NCI-H774 (cell line): ENCODE measurements at places on chromosomes 5 and 9.

GRCh38 chr5:91095786-91096385, 287.2 kb downstream of the ARRDC3 start:
- no peak for DNase-seq

DNA sequence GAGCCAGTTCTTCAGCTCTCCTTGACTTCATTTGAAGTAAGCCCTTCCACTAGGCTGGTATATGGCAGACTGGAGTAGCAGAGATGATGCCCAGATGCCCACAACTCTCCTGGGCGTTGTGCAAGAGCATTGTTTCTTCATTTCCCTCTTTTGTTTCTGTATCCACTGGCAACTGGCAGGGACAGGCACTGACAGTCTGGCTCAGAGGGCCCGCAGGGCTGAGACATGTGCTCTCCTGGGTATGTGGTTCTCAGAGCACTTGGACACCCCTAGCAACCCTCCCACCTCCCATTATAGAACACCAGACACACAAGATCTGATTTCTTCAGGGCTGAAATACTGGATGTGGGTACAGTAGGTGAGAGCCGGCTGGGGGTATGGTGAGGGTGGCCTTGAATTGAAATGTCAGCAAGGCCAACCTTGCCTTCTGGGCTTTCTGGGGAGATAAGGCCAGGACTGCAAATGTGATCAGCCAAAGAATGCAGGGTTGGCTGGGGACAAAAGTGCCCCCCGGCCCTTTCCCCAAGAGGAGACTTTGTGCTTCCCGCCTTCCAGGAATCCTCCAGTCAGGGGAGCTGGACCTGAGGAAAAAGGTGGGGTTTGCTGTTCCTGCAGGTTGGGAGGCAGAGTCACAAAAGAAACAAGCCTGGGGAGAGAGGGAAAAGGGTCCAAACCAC, 28.6 kb upstream of the CTNNA1 start:
- no peak for DNase-seq

GRCh38 chr9:2291980-2292704, 277.0 kb downstream of the SMARCA2 start:
- peak; percentile 95 for DNase-seq

DNA sequence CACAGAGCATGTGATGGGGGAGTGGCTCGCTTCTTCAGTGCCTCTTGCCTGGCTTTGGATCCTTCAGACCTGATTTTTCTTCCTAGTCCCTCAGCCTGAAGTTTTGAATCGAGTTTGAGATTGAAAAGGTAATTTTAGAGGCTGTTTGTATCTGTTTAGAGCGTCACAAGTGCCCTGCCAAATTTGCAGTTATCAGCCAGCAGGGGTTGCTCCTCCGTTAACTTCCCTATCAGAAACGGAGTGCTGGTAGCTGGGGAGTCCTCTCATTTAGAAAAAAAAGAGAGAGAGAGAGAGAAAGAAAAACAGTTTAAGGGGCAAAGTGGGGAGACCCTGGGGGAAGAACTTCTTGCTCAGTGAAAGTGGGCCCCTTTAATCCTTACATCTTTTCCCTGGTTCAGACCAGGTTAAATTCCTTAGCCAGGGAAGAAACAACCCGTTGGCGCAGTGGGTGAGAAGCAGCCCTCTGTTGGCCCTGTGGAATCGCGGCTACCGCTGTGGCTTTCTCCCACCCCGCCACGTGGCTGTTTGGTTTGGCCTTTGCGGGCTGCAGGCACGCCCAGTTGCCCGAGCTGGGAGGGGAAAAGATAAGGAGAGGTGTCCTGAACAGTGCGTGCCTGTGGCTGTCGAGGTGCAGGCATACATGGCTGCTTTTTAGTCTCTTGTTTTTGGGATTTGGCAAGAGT, 576.7 kb upstream of the ACO1 start:
- DNase-seq = no peak

DNA sequence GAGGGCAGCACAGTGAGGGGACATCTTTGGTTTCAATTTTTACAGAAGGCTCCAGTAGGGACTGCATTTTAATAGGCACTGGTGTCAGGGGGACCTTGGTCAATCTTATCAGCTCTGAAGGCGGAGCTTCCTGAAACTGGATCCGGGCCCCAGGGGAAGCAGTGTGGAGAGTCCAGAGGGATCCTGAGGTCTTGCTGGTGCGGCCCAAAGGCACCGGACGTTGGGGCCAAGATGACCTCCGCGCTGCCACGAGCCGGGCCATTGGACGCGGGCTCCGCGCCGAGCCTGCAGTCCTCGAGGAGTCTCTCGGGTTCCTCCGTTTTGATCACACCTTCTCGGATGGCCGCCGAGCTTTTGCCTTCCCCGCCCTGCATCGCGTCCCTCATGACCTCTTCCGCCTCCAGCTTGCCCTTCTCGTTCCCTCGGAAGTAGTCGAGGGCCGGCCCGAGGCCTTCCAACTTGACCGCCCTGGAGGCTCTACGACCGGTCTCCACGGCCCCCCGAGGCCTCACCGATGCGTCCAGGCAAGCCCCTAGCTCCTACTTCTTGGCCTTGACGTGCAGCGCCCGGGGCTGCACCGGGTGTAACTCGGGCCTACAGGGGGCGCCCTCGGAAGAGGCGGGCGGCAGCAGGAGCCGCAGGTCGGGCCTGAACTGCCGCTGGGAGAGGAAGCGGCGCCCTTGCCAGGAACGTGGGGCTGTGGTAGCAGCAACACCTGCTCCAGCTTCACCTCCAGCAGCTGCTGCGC, 18.8 kb downstream of the C5orf52 start:
- no peak for DNase-seq

DNA sequence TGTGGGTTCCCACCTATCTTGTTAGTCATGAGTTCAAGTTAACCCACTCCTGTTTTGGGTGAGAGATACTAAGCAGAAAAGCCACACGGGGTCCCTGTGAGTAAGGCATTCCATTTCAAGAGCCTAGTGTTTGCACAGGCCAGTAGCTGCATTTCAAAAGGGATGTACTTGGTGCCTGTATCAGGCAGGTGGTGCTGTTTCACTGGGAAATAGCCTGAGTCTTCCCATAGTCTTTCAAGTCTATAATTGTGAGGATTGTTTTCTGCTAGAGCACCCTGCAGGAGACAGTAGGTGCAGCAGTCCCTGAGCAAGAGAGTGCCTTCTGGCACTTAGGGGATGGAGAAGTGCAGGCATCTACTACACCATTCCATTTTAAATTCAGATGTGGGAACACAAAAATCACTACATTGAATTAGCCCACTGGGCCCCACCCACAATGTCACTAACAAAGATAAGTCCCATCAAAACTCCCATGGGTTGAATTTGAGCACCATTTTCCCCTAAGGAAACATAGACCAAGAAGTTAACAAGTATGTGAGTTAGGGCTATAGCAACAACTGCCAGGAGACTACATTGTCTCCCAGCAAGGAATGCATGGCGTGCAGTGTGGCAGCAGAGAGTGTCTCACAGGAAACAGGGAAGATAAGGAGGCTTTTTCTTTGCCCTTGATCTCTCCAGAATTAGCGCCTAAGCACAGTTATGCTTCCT, 263.2 kb downstream of the COX7C start:
- DNase-seq = peak; percentile 40

- no peak for DNase-seq
Observed at GRCh38 chr5:163540696-163541095, 35.3 kb downstream of the MAT2B start.

GRCh38 chr9:37424686-37425297, 2.3 kb downstream of the GRHPR start:
- no peak for DNase-seq

DNA sequence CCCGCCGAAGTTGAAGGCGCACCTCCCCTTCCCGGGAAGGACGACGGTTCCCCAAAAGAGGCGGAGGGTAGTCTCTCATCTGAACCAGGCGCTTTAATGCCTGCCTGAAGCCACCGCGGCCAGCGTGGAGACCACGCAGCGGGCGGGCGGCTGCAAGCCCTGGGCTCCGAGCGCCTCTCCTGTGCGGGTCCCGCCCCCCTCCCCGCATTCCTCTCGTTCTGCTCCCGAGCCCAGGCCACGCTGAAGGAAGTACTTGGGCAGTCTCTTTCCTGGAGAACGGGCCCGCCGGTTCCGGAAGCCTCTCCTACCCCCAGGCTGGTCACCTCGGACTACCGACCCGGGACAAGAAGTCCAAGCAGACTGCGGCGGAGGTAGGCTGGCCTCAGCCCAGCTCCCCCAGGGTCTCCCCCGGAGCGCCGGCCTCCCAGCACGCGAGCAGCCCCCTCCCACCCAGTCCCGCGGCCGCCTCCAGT, 571 bp downstream of the PPIC start:
- DNase-seq = peak; percentile 15

DNA sequence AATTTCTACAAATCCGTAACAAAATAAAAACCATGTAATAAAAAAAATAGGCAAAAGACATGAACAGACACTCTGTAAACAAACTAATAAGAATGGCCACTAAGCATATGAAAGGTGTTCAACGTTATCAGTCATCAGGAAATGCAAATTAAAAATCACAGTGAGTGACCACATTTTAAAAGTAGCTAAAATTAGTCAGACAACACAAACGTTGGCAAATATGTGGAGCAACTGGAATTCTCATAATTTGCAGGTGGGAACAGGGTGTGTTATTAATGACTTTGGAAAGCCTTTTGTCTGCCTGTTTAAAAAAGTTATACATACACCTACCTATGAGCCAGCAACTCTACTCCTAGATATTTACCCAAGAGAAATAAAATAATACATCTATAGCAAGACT, 164.4 kb downstream of the RMI1 start:
- DNase-seq = no peak

DNA sequence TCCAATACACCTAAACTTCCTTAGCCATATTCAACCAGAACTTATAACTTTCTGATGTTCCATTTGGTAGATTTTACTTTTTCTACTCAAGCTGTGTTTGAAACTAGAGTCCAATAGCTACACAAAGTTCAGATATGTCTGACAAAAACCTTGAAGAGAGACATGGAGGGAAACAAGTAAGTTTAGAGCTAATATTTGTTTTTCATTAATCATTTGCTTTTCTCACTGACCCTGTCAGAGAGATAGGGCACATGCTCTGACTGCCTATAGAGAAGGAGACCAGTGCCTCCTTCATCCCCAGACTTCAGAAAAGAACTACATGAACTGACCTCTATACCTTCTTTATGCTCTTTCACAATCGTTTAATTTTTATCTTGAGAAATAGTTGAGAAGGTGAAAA, 157.0 kb upstream of the PPP1R2B start:
- no peak for DNase-seq

DNA sequence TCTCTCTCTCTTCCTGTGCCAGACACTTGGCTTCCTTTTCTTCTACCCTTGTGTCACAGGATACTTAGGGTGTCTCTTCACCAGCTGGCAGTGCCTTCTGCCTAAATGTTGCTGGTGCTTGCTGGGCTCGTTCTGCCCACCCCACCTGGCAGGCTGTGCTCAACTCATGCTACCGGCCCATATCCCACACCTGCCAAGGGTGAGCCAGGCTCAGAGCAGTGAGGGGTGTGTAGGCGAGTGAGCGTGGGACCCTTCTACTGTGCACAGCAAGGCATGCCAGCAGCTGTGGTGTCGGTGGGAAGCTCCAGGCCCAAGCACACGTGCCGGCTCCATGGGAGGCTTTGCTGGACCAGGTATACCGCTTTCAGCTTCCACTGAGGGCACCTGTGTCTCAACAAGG, 1626.7 kb upstream of the ACO1 start:
- no peak for DNase-seq

DNA sequence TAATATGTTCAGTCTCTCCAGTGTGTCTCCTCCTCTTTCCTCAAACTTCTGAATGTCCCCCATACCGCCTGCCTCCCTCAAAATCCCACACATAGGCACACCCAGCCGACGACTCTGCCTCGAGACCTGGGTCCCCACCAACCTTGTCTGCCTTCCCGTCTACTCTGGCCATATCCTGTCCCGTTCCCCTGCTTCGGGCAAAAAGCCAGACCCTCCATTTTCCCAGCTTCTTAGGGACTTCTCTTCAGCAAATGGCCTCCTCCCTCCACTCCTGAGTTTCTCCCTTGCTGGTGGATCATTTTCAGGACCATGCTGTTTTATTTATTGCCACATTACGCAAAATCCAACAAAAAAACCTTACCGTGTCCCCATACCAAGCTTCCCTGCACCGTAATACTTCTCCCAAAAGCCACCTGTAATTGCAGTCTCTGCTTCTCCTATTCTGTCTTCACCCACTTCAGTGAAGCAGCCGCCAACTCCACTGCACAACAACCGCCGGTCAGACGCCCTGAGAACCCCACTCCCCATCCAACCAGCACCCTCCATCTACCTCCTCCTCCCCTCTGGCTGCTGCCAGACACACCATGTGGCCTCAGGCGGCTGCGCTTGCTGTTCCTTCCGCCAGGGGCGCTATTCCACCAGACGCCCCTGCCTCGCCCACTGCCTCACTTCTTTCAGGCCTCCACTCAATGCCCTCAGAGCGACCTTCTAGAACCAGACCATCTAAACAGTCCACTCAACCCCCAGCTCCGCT, 117.0 kb downstream of the TRPM6 start:
- no peak for DNase-seq

DNA sequence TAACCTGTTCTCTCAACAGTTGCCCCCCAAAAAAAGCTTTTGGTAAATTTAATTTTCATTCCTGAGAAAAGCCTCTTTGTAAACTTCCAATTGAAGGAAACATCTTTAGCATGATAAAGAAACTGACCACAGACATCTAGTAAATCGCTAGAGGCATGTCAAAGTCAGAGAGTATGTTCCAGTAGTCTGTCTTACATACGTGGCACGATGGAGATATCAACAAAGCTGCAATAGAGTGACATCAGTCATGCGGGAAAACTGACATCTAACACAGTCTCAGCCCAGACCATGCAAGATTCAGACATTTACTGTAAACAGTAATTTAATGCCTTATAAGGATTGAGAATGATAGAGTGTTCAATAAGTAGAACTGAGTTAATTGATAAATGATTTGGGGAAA, 45.1 kb downstream of the GARNL3 start:
- DNase-seq = no peak

- no peak for DNase-seq
Observed at GRCh38 chr5:105197531-105197930, 1634.9 kb upstream of the NUDT12 start.

DNA sequence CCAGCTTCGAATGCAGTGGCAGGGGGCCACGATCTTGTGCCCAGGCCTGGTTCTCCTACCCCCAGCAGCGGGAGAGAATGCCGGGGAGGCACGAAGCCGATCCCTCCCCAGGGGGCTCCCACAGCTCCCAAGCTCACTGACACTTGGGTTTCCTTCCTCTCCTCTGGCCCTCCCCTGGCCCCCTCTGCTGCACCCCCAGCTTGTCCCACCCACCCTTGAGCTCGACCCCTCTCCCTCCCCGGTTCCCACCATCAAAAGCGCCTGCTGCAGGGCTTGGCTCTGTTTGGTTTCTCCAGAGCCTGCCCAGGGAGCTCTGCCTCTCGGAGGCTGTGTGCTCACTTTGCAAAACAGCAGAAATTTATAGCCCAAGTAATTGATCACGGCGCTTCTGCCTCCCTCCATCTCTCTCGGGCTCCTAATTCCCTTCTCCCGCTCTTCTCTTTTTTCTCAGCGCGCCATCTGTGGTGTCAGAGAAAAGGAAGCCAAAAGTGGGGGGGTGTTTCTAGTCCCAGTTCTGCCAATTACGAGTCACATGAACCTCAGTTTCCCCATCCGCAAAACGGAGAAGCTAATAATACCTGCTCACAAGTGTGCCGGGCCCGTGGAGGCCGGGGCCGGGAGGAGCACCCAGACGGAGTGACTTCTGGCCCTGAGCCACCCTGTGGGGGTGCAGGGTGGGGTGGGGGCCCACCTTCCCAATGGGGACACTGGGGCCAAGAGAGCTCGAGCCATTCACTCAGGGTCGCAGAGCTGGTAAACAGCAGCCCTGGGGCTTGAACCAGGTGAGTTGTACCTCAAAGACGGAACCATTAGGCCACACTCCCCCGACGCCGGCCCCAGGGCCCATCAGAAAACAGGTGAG, 141.2 kb upstream of the IER5L start:
- no peak for DNase-seq
